ENCODE measurements at places on chromosomes 3 and 15.

GRCh38 chr3:183555541-183556081, at the start of gene KLHL6:
TSS of gene KLHL6 (minus strand) at chr3:183555706. CDS start at chr3:183555653, 53 bp downstream.
- DNase-seq, result no peak

DNA sequence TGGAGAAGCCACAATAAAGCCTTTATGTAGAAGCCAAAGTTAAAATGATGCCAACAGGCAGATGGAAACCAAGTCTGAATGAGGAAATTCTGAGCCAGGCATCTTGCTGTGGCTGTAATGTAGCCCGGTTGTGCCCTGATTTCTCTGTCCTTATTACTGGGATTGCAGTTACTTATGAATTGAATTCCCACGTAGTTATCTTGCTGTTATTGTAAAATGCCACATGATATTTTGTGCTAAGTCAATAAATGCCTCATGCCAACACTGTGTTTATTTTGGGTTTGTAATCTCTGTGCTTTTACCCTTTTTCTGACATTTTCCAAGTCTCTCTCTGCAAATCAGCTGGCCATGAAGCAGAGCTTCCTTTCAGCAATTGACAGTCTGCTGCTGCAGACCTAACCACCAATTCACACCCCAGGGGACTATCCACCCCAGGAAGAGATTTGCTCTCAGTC, 486.1 kb upstream of the GOLIM4 start:
- no peak for DNase-seq

DNA sequence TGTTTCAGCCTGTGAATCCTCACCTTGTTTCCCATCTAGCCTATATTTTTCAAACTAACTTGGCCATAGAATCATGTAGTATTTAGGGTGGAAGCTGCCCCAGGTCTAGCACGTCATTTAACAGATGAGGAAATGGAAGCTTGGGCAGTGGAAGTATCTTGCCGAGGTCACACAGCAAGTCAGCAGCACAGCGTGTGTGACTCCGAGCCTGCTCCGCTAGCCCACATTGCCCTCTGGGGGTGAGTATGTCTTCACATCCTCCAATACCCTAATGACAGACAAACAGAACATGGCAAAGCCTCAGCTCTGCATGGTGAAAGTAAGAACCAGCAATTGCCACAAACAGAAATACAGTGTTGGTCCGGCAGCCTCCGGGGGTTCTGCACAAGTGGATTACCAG, 2.2 kb upstream of the CCR5 start:
- DNase-seq, result no peak

- DNase-seq, result no peak
These were observed 1.4 kb upstream of the AP4E1 start for GRCh38 chr15:50906954-50907600.

- no peak for DNase-seq
These were observed 60.9 kb upstream of the ATP11B start for GRCh38 chr3:182732232-182733015.

DNA sequence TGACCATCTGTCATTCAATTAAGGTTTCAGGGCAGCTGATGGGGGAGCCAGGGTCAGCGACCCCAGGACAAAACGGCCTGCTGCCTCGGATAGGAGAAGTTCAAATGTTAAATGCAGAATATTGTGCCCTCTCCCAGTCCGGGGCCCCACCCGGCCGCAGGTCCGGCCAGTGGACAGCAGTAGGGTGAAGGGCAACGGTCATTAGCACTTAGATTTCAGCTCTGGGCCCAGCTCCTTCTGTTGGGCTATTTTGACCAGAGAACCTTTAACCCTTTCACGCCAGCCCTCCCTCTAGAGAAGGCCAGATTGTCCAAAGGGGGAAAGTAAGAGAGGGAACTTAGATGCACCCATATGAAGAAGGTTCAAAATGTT, 16.1 kb upstream of the ONECUT1 start:
- no peak for DNase-seq

DNA sequence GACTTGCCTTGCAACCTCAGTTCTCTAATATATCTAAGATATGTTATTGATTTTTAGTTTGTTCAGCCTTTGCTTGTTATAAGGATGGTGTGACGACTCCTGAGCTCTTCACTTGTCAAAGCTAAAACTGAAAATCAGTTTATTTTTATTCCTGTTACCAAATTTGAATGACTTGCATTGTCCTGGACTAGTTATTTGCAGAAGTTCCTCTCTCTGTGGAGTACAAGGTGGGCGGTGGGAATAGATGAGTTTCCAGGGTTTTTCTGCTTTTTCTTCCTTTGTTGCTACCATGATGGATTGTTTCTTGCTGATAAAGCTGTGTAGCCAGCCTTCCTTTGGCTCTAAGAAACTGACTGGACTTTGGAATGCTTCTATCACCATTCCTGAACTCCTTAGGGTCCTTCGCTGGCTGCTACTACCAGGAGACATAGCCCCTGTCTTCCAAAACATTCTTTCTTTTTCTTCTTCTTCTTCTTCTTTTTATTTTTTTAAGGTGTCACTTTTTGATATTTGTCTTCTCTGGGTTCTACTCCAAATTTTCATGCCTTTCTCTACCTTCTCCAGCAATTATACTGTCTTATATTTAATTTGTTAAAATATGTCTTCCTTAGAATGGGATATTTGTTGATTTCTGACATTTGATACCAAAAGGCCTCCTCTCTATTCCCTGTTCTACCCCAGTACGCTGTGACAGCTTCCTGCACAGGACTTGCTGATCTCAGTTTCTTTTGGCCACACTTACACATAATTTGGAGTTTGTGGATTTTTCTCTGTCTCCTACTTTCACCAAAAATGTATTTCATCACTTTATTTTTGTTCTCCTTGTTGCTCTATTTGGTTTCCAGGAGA, 145.1 kb upstream of the THRB start:
- no peak for DNase-seq

DNA sequence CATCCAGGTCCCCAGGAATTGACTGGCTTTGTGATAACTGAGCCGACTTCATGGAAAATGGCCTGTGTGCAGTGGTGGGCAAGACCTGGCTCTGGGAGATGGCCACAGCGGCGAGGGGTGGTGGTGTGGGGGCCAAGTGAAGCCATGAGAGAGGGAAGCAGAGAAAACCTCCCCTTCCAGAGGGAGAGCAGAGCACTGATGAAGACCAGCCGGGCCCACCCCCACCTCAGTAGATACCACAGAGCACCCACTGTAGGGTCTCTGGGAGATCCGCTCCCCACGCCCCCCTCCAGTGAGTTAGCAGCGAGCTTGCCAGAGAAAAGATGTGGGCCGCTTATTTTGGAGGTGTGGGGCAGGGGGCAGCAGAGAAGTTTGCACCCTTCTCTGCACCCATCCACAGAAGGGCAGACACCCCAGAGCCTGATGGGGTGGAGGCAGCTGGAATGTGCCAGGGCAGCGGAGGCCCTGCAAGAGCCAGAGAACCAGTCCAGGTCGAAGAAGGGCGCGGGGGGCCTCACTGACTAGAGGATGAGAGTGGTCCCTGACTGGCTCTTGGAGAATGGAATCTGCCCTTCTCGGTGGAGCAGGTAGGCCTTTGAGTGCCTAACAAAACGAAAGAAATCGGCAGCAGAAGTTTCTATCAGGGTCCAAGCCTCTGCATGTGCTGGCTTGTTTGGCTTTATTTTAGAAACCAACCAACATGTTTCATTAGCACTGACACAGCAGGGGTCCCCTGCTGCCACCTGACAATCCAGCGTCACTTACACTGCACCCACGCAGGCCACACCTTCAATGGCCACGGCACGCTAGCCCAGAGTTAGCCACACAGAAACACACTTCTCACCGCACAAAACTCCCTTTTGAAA, 28.3 kb downstream of the MELTF start:
- DNase-seq, result no peak

GRCh38 chr3:98612996-98613517, 19.6 kb upstream of the CPOX start:
- DNase-seq, result no peak

GRCh38 chr15:80173022-80173759, 20.4 kb downstream of the FAH start:
- no peak for DNase-seq

- DNase-seq, result no peak
These were observed 7.4 kb upstream of the CCK start for GRCh38 chr3:42273361-42273760.

- no peak for DNase-seq
These were observed 4.2 kb downstream of the EIF4E3 start for GRCh38 chr3:71721002-71721401.

DNA sequence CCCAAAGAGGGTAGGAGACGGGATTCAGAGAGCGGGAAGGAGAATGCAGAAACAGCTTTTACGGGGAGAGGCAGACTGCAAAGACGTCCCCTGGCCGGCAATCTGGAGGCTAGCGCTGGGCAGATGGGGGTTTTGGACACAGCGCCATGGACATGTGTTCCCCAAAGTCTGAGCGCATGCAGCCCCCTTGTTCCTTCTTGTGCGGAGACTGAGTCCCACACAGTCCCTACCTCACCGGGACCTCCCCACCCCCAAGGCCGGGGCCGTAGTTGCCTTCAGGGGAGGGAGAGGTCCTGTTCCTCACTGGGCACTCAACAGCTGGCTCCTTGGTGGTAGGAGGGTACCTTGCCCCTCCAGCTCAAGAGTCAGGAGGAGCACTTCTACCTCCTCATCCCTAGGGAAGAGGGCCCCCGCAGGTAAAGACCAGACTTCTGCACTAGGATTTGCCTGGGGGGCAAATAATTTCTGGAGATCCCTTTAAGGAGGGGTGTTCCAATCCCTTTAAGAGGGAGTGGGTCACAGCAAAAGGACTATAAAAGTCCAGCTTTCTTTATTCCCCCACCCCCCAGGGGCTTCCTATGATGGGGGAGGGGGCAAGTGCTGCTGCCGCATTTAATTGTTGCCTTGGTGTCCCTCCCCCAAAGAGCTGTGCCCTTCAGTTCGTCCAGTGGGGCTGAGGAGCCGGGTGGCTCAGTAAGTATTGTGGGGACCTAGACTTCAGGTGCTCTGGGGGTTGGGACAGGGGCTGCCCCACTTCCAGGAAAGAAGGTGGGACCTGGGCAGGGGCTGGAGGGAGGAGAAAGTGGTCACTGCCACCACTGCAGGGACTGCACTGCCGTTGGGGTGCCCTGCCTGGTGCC, 3.6 kb upstream of the BAHD1 start:
- DNase-seq, result no peak

GRCh38 chr3:37673401-37673800, 188.3 kb upstream of the CTDSPL start:
- no peak for DNase-seq

- no peak for DNase-seq
These were observed 202.2 kb downstream of the DOCK3 start for GRCh38 chr3:50876947-50877346.

DNA sequence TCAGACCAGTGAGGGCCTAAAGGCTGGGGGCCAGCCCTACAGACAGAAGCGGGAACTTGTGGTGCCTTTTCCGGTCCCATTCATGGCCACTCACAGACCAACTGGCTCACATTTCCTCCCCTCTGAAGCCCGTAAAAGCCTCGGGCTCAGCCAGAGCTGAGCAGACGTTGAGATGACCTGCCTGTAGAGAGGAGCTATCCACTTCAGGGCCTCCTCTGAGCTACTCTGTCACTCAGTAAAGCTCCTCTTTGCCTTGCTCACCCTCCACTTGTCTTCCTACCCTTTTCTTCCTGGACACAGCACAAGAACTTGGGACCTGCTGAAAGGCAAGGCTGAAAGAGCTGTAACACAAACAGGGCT, 53.5 kb downstream of the SLMAP start:
- no peak for DNase-seq

DNA sequence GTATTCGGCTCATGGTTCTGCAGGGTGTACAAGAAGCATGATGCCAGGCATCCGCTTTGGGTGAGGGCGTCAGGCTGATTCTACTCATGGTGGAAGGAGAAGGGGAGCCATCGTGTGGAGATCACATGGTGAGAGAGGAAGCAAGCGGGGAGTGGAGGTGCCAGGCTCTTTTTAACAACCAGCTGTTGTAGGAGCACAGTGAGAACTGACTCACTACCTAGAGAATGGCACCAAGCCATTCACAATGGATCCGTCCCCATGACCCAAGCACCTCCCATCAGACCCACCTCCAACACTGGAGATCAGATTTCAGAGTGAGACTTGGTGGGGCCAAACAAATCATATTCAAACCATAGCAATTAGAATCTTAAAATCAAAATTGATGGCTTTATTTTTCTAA, 259.8 kb upstream of the CTDSPL start:
- no peak for DNase-seq

DNA sequence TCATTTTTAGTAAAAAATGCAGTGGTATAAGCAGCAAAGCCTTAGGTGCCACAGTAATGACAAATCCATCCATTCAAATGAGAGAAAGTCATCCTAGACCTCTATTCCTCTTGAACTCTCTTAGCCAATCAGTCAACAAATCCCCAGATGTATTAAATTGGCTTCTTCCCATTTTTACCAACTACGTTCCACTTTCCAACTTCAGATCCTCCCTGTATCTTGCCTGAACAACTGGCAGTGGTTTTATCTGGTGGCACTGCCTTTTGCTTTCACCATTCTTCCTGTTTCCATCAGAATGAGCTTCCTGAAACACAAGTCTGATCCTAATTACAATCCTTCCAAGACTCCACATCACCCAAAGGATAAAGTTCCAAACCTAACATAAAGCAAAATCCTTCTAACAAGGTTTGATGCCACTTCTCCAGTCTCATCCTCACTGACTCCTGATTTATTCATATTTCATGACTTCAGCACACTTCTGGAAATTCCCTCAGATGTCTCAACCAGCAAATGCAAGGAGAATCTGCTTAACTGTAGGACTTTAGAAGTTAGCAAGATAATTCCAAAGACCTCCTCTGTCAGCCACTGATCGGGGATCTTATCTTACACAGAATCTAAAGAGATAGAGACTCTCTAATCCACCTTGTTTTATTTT, 69.8 kb upstream of the SLC4A7 start:
- no peak for DNase-seq

- no peak for DNase-seq
These were observed 183.9 kb downstream of the TPRG1 start for GRCh38 chr3:189355481-189356201.

- no peak for DNase-seq
These were observed 5.0 kb upstream of the SKIC8 start for GRCh38 chr15:78304216-78305066.

- no peak for DNase-seq
These were observed 285.8 kb upstream of the SEMA6D start for GRCh38 chr15:47431501-47431900.

DNA sequence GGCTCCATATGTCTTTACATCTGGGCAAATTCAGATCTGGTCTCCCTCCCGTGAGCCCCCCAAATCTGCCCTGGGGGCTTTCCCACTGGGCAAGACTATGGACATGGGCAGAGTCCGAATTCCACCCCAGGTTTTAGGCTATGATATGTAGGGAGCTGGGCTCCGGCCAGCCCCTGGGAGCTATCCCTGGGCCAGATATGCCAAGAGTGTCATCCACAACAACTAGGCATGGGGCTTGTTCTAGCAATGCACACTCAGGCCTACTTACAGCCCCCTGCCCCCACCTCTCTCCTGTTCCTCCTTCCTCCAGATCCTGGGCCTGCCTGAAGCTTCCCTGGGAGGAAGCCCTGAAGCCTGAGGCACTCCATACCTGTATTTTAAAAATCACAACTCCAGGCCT, 622 bp downstream of the XIRP1 start:
- no peak for DNase-seq

DNA sequence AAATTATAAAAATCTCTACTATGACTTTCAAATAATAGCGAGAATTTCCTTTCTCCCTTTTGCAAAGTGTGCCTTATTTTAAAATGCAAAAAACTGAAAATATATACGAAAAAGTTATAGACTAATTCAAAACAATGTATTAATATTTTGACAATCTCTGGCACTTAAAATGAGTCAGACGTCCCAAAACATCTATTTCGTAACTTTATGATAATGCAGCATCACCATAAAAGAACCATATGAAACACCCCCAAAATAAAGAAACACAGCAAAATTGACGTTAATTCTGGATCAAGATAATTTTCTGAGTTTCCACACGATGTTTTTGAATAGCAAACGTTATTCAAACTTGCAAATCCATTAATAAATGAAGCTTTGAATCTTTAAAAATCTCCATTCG, 1.0 kb downstream of the COPS2 start:
- no peak for DNase-seq

GRCh38 chr15:80317389-80318182, 65.6 kb upstream of the CTXND1 start:
- no peak for DNase-seq

All from NCI-H524 treated with DMSO at 0.1 percent for 48 hours (cell line).